IPS-NIHi11 (cell line): ENCODE measurements at places on chromosomes 6 and 20.

- DNase-seq = no peak
These were observed 314 bp downstream of the FARS2 start for GRCh38 chr6:5261545-5262109.

GRCh38 chr6:166417285-166417691 lies 34.5 kb upstream of the MPC1 start:
- DNase-seq = no peak

- DNase-seq = no peak
These were observed 8.7 kb upstream of the TENT5A start for GRCh38 chr6:81761197-81761596.

DNA sequence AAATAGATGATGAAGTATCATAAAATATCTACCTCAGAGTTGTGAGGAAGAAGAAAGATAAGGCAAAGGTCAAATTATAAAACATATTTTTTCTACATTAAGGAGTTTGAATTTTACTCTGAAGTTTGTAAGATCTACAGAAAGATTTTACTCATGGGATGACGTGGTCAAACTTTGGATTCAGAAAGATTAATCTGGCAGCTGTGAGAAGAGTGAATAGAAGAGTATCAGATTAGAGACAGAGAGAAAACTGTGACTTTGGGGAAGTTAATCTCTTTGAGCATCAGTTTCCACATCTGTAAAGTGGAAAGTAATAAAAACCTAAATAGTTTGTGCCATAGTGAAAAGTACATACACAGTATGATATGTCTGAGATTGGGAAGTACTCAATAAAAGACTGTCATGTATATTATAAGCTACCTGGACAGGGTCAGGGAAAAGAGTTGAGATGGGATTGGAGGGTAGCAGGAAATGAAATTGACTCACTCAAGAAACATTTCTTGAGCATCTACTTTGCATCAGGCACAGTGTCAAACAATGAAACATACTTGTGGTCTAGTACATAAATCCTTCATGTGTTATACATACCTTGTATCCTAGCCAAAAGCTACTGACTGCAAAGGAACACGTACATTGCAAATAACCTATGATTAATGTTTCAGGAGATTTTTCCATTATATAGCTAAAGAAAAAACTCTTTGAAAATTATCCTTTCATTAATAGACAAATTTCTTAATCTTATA lies 222.1 kb downstream of the TMEM200A start:
- DNase-seq = no peak

DNA sequence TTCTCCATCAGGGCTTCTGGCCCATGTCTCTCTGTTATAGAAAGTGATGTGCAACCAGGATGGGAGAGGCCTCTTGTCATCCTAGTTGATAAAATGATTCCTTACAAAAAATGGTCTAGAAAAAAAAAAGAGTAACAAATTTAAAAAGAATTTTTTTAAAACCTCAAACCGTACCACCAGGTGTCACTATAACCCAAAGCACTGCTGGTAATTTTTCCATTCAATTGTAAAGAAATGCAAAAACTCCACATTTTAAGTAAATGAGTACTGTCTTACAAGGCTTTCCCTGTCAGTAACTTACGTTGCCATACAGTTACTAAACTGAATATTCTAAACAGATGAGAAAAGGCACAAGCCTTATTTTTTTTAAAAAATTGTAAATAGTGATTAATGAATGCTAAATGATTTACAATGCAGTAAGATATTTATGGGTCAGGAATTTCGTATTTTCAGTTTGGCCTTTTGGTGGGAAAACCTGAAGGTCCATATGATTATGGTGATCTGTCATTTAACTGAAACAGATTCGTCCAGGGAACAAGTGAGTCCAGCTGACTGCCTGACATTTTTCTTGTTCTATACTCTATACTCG lies 95.4 kb downstream of the OGFRL1 start:
- DNase-seq = no peak

DNA sequence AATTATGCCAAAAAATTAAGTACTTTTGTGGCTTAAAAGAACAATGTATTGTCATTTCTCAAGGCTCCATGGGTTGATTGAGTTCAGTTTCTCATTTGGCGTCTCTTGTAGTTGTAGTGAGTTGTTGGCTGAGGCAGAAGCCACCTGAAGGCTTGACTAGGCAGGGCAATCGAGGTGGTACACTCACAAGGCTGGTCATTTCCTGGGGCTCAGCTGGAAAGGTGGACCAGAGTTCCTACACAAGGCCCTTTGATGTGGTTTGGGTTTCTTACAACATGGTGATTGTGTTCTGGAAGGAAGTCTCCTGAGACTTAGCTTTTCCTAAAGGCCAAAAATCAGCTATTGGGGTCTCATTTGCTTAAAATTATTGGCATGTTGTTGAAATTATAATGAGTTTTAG lies 22.6 kb downstream of the MAS1 start:
- no peak for DNase-seq

- peak; percentile 30 for DNase-seq
These were observed 121.1 kb upstream of the HDGFL1 start for GRCh38 chr6:22448291-22448711.
